SK-N-SH treated with all-trans-retinoic acid at 6 μM for 48 hours (cell line): ENCODE measurements at places on chromosomes 2 and 18.
A peak's percentile ranks its signal among the peaks of the same experiment; 100 is the strongest.

GRCh38 chr2:111022633-111023032, 98.1 kb upstream of the BCL2L11 start:
- no peak for ATAC-seq

GRCh38 chr18:22551536-22552151, 133.9 kb upstream of the CTAGE1 start:
- no peak for ATAC-seq

- 0 out of 3 replicates have a peak, but pooled peaks have one; percentile 21 for ATAC-seq
Observed at GRCh38 chr2:51695531-51695930, 663.6 kb upstream of the NRXN1 start.

DNA sequence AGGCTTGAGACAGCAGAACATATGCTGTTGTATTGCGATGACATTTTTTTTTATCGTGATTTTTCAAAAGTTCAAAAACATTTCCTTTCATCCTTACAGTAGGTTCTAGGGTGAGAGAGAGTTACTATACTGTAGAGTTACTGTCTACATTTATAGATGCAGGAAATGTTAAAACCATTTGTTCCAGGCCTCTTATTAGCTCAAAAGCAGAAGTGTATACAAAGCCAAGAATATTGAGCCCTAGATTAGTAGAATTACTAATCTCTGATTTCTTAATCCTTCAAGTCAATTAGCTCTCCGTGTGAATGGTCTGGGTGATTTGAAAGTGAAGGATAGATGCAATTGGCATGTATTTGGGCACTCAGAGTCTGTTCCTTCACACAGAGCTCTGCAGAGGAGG, 73.1 kb downstream of the MAPRE2 start:
- ATAC-seq, result no peak

GRCh38 chr2:101500860-101501259, 25.9 kb upstream of the RFX8 start:
- ATAC-seq, result no peak

GRCh38 chr2:145994910-145995309, 1475.0 kb upstream of the ZEB2 start:
- ATAC-seq, result no peak

GRCh38 chr2:101466426-101466825, 8.5 kb downstream of the RFX8 start:
- no peak for ATAC-seq

- no peak for ATAC-seq
Observed at GRCh38 chr2:236249066-236249465, 15.1 kb downstream of the ASB18 start.

GRCh38 chr2:57936216-57936615, 110.4 kb upstream of the VRK2 start:
- no peak for ATAC-seq

DNA sequence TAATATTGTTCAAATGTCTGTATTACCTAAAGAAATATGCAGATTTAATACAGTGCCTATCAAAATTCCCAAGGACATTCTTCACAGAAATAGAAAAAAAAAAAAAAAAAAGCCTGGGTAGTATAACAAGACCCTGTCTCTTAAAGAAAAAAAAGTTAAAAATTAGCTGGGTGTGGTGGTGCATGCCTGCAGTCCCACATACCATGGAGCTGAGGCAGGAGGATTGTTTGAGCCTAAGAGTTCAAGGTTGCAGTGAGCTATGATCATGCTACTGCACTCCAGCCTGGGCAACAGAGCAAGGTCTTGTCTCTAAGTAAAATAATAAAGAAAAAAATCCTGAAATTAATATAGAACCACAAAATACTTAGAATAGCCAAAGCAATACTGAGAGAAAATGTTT, 51.9 kb downstream of the SLC16A14 start:
- ATAC-seq, result no peak

DNA sequence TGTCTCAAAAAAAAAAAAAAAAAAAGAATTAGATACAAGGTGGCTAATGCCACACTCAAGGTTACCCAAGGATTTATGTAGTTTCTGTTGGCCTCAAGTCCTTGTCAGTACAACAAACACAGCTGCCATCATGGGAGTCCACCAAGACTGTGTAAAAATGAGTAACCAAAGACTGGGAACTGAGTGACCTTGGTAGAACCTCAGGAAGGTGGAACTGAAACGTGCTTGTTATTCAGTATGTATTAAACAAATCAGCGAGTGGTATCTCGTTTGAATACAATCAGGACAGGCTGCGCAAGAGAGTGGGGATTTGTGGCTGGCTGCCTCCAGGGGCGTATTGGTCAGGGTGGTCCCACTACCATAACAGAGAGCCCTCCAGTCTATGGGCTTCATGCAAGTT, 1.6 kb upstream of the SFTPB start:
- ATAC-seq, result no peak

DNA sequence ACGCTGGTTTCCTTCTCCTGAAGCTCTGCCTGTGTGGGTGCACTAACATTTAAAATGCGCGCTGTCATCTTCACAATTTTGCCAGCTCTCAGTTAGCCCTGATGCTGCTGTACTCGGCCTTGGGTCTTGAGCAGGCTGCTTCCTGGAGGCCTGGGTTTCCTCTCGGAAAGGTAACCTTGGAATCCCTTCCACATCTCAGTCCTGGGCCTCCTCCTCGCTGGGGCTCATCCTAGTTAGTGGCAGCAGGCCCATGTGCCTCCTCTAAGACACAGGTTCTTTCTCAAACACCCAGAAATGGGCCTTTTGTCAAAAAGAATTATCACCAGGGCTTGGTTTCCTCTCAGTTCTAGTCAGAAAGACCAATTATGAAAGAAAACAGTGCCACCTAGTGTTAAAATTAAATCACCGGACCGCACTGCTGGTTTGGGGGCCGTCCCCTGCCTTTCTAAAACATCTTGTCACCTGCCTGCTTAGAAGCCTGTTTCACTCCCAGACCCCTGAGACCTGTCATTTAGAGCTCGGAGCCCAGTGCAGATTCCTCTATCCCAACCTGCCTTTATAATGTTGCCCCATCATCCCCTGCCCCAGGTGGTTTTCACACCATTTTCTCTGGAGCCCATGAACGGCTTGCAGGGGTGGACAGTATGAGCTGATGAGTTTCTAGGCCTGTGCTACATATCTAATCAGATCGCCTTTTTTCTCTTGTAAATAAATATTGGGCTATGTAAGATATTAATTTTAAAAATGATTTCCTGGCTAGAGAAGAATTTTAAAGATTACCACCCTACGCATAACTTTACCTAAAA, 42.4 kb downstream of the HK2 start:
- peak; percentile 94 for ATAC-seq

DNA sequence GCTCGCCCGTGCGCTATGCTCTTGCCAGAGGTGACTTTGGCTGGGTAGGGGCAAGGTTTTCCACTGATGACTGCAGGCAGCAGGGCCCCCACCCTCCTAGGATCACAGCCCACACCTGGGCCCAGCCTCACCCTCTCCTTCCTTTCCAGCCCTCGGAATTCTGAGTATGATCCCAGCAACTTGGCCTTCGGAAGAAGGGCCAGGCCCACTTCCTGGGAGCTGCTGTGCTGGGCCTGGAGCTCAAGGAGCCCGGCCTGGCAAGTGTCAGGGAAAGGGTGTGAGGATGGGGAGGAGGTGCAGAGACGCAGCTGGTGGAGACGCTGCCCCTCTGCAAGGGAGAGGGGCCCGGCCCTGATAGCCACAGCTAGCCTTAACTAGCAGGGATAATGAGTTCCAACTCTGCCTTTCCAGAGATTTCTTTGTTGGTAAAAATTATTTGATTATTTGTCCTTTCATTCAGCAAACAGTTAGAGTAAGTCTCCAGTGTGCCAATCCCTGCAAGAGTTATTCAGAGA, 1.7 kb upstream of the CNDP1 start:
- no peak for ATAC-seq

GRCh38 chr2:167719410-167719809, 528.0 kb downstream of the STK39 start:
- ATAC-seq, result no peak

GRCh38 chr2:111035830-111036441, 84.8 kb upstream of the BCL2L11 start:
- no peak for ATAC-seq

- ATAC-seq, result no peak
Observed at GRCh38 chr18:53947092-53947640, 277.3 kb downstream of the MBD2 start.

- ATAC-seq, result no peak
Observed at GRCh38 chr18:69839497-69839896, 108.2 kb downstream of the CD226 start.

DNA sequence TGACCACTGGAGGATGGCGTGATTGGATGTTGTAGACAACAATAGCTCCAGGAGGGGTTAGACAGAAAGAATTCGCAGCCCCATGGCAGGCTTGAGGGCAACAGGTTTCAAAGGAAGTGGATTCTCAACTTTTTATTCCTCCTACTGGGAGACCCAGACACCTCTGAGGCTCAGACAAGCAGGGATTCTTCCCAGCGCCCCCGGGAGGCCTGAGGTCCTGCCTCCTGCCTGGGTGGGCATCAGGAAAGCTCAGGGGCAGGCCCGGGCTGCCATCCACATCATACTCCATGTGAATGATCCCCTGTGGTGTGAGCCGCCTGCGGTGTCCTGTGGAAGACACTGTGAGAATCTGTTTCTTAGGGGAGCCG, 203.5 kb downstream of the CYP26B1 start:
- no peak for ATAC-seq

GRCh38 chr2:98247383-98247782, 98.9 kb upstream of the CNGA3 start:
- ATAC-seq, result no peak

GRCh38 chr2:62343636-62344337, 147.9 kb downstream of the B3GNT2 start:
- ATAC-seq, result no peak

DNA sequence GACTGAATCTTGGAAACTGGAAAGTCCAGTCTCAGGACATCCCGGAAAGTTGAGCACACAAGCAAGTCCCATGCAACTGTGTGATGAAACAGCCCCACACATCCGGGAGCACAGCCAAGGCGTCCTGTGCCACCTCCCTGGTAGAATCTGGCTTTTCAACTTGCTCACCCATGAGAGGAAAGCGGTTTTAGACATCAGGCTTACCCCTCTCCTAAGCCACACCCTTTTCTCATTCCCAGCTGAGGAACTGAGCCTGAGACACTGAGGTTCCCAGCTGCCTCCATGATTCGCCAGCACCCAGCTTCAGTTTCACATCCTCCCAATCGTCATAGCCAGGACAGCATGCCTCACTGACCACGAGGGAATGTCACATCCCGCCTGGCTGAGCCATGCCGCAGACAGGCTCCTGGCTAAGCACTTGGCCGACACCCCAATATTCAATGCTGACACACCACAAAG, 60.3 kb downstream of the STEAP3 start:
- peak; percentile 66 for ATAC-seq

GRCh38 chr2:161946489-161947107, 127.4 kb downstream of the DPP4 start:
- ATAC-seq, result peak; percentile 74

DNA sequence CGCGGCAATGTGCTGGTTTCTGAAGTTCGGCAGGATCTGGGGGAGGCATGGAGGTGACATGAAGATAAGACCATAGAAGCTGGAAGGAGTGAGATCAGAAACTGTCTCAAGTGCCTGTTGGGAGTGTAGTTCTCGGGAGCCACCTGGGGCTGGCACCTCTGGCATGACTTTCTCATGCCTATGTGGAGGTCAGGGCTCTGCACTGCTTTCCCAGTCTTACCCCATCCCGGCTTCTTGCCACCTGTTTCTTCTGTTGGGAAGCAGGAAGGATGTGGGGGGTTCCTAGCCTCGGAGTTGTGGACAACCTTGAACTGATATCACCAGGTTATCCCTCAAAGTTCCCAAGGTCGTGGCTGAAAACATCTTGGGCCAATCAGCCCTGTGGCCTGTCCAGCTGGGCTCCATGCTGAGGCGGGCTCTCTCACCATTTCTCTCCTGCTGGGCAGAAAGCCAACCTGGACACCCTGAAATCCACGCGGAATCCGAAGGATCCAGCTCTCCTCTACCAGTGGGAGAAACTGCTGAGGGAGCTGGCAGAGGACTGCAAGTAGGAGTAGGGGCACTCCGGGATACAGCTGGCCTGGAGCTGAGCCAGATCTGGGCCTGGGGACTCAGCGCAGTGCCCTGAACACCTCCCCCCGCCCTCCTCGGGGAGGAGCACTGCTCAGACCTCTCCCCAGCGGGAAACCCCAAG, 42.5 kb downstream of the FER1L5 start:
- ATAC-seq, result peak; percentile 9; the same call in 2 of the 3 replicates

DNA sequence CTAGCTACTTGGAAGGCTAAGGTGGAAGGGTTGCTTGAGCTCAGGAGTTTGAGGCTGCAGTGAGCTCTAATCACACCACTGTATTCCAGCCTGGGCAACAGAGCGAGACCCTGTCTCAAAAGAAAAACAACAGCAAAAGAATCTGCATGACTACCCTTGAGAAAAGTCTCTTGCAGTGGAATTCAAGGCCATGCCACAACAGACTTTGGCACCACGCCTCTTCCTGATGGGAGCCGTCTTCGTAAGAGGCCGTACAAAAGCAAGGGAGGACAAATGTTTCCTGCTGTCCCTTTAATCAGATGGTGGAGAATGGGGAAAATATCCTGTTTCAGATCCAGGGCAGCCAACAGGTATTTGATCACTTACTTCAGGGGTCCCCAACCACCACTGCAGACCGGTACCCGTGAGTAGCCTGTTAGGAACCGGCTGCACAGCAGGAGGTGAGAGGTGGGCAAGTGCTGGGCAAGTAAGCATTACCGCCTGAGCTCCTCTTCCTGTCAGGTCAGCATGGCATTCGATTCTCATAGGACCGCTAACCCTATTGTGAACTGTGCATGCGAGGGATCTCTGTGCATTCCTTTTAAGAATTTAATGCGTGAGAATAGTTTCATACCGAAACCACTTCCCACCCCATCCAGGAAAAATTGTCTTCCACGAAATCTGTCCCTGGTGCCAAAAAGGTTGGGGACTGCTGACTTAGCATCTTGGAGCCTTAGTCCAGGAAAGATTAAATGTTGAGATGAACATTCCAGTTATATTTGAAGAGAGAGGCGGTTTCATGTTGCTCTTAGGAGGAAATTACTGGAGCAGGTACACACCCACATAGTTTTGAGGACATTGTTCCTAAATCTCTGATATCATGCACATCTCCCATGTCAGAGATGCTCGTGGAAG, 94.4 kb upstream of the XPO1 start:
- no peak for ATAC-seq

DNA sequence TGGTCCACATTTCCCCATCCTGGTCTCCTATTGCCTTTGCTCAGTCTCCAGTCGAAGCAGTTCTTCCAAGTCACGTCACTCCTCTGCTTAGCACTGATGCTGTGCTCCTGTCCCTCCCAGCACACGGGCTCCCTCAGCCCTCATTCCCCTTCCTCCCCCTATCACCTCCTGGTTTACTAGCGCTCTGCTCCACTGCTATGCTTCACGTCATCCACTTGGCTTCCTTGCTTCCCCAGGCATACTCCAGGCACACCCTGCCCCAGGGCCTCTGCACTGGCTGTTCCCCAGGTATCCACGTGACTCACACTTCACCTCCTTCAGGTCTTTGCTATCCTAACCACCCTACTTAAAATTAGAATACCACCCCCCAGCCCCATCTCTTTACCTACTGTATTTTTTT, 269.3 kb downstream of the GLI2 start:
- no peak for ATAC-seq
